ENCODE measurements at places on chromosomes 3 and 15. TPM values are rescaled to one million over a fixed set of nuclear protein-coding genes. Genes with fewer than 3 reads are reported as not detected.

- no peak for DNase-seq
Observed at GRCh38 chr3:163462446-163462845, 1615.8 kb downstream of the SI start.

GRCh38 chr3:14991151-14991742, 43.9 kb downstream of the NR2C2 start:
- no peak for DNase-seq

DNA sequence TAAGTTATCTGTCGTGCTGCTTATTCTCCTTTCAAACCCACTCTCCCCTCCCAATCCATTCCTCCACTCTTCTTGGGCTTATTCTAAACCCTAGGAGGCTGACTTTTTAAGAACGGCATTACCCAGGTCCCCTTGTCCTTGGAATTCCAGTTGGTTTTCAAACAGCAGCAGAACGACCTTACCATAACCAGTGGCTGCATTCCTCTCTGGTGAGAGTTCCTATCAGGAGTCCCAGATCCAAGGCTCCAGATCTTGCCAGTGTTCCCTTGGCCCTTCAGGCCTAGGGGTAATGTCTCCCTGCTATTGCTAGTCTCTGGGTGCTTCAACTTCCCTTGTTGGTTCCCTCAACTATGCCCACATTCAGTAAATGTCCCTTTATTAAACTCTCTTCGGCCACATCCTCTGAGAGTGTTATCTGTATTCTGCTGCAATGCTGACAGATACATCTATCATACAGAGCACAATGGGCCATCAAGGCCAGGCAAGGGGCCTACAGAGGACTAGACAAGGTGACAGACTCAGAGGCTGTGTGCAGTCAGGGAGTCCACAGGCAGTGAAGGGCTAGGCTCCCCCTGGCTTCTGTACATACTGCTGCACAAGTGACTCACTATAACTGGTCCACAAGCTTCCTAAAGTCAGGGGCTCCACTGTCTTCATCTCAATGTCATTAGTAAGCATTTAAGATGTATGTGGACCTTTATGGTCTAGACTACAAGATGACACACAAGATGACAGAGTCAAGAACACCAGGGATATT, 10.1 kb downstream of the LYSMD2 start:
- no peak for DNase-seq

GRCh38 chr15:90297021-90297420, 31.5 kb downstream of the NGRN start:
- DNase-seq = no peak

- no peak for DNase-seq
Observed at GRCh38 chr15:60179786-60180391, 175.8 kb downstream of the FOXB1 start.

- no peak for DNase-seq
Observed at GRCh38 chr15:82847703-82848102, 38.3 kb downstream of the WHAMM start.

DNA sequence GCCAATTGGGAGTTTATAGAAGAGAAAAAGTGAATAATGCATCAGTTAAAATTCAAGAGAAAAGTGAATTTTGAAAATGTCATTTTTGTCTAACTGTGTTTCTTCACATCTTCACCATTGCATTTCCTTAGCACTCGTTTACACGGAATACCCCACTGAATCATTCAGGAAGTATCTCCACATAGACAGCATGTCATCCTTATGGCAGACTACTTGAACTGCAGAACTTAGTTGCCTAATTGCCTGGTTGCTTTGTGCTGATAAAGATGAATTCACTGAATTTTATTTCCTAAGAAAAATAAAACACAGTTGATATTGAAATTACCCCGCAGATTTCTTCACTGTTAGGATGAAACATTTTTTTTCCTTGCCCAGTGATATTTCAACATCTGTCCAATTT, 627.1 kb downstream of the ROBO1 start:
- no peak for DNase-seq

FEZF2 gene
- total RNA-seq = not detected

ARGFX gene
- not detected for total RNA-seq

KLHL6 gene
- 0.75 TPM for total RNA-seq

Measured in heart left ventricle (tissue), 16 donors.